Transverse colon (tissue), 4 donors: ENCODE measurements at places on chromosomes 13 and 19. TPM values are rescaled to one million over a fixed set of nuclear protein-coding genes. Genes with fewer than 3 reads are reported as not detected.

DNA sequence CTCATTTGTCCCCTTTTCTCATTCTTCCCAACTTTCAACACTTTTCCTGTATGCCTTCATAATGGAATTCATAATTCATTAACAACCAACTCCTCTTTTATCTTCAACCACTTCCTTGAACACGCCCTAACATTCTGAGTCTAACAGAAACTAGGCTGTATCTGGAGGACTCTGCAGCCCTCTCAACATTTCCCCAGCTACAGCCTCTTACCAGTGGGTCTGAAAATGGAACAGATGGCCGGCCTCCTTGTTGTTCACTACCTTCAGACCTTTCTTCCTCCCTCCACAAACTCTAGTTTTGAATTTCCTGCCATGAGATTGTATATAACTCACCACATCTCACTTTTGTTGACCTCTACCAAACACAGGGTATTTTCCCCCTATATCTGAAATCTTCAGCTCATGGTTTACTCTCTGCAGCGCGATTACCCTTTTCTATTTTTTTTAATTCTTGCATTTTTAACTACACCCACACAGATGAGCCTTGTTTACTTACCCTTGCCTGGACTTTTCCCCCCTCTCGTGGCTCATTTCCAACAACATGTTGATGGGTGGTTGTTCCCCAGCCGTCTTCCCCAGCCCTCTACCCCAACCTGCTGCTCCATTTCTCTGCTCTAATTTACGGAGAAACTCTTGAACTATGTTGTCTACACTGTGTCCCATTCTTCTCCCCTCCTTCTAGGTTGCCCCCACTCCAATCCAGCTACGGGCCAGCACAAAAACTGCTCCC, 846 bp downstream of the ZNF790 start:
- DNase-seq: no peak

DNA sequence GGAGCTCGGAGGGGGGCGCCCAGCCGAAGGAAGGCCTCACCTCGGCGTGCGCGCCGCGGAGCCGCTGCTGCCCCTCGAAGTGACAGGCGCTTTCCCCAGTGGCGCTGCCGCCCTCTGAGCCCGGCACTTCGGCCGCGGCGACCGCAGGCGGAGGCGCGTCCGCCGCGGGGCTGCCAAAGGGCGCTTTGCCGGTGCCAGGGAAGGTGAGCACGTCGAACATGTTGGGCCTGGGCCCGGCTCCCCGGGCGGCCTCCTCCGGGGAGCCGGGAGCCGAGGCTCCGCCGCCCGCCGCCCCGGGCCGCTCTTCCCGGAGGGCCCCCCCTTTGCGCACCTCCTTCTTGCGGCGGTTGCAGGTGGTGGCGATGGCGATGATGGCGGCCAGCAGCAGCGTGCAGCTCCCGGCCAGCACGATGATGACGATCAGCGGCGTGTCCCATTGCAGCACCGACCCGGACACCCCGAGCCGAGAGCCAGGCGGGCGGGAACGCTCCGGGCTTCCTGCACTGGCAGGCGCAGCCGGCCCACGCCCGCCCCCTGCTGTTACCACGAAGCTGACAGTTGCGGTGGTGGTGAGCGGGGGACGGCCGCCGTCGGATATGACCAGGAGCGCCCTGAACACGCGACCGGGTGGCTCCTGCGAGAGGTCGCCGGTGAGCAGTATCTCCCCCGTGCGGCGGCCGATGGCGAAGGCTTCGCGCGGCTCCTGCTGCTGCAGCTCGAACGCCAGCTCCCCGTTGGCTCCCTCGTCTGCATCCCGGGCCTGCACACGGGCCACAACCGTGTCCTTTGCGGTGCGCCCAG, 2.5 kb downstream of the PCDH8 start:
- DNase-seq: peak; percentile 55

GRCh38 chr13:102873653-102874052, 27.8 kb downstream of the ERCC5 start:
- no peak for DNase-seq

DNA sequence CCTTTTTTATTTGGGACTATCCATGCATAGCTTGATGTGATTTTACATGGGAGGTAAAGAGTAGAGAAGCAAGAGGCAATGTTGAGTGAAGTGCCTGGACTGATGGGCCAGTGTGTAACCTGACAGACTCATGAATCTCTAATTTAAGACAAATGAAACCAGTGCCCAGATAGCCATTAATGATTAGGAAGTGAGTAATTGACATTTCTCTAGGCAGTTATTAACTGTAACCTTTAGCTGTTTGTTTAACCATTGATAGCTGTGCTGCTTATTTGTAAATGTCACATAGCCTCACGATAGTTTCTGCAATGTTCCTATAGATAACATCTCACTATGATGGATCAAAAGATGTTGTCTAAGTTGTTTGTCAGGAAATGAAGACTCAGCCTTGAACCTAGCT, 1047.5 kb upstream of the SPRY2 start:
- no peak for DNase-seq

DNA sequence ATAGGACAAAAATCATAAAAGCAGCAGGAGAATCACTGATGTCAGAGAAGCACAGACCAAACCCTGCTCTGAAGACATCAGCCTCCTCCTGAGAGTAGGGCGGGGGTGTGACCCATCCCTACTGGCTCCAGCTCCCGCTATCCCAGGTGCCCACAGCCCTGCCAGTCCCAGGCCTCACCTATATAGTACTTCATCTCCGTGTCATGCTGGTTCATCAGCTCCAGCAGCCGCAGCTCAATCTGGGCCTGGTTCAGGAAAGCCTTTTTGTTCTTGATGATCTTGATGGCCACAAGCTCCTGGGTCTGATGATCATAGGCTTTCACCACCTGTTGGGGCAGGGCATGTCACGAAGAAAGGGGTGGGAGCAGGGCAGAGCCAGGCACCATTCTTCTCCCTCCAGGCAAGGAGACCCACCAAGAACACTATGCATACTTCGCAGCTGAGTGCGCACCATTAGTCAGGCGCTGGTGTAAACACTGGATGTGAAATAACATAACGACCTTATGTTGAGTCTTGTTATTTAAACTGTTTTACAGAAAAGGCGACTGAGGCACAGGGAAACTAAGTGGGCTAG, 4.2 kb downstream of the DYRK1B start:
- no peak for DNase-seq

GRCh38 chr19:4453232-4454179, 4.1 kb downstream of the UBXN6 start:
- no peak for DNase-seq

DNA sequence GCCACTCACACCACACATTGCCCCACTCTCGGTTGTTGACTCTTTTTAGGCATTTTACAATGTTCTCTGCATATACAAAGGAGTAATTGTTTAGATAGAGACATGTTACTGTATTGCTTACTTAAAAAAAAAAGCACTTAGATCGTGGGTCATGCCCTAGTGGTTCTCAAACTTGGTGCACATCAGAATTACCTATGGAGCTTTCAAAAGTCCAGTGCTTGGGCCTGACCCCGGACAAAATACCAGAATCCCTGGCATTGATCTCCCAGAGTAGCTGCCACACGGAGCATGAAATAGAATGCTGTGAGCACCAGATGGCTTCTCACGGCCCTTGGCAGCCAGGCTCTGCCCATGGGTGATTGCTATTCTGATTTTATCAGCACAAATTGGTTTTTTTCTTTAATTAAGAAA, 20.0 kb downstream of the ACP7 start:
- no peak for DNase-seq

The SULT2B1 gene
- total RNA-seq: 0.41 TPM

DNA sequence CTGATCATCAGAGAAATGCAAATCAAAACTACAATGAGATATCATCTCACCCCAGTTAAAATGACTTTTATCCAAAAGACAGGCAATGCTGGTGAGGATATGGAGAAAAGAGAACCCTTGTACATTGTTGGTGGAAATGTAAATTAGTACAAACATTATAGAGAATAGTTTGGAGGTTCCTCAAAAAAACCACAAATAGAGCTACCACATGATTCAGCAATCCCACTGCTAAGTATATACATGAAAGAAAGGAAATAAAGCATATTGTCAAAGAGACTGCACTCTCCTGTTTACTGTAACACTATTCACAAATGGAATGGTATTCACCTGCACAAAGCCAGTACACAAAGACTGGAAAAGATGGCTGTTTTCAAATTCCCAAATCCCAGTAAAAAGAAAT, 1233.7 kb downstream of the PCDH17 start:
- no peak for DNase-seq

- no peak for DNase-seq
Observed at GRCh38 chr13:29713839-29714238, 118.4 kb upstream of the SLC7A1 start.

The YJEFN3 gene
- 3.5 TPM for total RNA-seq

DNA sequence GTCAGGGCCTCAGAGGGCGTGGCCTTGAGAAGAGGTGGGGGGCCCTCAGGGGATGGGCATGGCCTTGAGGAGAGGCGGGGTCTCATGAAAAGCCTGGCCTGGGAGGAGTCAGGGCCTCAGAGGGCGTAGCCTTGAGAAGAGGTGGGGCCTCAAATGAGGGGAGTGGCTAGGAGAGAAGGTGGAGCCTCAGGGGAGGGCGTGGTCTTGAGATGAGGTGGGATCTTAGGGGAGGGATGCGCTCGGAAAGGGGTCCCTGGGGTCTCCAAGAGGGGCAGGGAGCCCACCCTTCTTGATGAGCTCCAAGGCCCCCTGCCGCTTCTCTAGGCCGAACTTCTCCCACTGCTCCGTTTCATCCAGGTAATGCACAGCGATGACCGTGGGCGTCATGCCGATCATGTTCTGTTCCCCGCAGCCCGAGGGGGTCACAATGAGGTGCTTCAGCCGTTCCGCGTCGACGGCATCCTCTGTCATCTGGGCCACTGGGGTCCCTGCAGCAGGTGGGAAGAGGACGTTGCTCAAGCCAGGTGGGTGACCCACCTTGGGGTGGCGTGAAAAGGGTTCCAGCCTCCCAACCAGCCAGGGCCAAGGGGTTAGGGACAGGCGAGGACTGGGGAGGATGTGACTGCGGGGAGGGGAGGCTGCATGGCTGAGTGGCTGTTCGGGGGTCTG, 24.3 kb upstream of the TNFSF14 start:
- DNase-seq: no peak

DNA sequence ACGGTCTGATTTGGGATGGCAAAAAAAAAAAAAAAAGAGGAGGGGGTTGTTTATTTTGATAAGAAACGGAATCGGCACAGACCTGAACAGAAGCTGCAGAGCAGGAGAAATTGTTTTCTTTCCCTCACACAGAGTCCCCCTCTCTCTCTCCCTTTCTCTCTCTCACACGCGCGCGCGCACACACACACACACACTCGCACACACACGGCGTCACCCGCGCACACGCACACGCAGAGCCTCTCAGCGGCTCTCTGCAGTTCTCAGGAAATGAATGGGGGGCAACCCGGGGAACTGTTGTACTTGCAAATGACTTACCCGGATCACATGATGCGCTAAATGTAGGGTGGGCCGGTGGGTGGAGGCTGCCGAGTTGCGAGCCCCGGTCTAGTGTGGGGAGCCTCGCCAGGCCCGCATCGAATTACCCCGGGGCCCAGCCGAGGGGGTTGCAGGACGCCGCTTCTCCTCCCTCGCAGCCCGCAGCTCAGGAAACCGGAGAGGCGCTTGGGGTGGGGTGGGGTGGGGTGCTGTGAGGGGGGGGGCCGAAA, 475 bp downstream of the KLF12 start:
- DNase-seq: peak; percentile 84

The C5AR2 gene
- 4.9 TPM for total RNA-seq
